ENCODE measurements at places on chromosomes 5 and 9.

- no peak for DNase-seq
Observed at GRCh38 chr5:55481293-55481855, 53.4 kb downstream of the PLPP1 start.

- no peak for DNase-seq
Observed at GRCh38 chr9:79742110-79742721, 170.5 kb downstream of the TLE4 start.

GRCh38 chr5:31237174-31237573 is 43.7 kb downstream of the CDH6 start:
- DNase-seq, result no peak

- DNase-seq, result no peak
Observed at GRCh38 chr5:14086261-14086660, 56.9 kb upstream of the TRIO start.

GRCh38 chr5:84197538-84197937 is 187.1 kb downstream of the EDIL3 start:
- no peak for DNase-seq

DNA sequence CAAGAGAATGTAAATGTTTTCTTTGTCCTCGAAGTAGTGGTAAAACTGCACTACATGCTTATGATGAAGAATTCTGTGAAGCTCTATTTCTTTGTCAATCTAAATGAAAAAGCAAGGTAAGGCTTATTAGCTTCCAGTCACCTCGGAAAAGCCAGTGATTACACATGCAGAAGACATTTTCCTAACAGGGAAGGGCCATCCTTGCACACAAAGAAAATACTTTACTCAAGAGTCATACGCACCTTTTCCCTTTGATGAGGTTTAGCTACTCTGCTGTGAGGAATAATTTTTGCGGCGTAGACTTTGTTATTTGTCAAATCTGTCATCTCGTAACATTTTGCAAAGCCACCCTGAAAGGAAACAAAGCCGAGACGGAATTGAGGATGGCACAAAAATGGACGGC is 1.1 kb downstream of the PLK2 start:
- no peak for DNase-seq

DNA sequence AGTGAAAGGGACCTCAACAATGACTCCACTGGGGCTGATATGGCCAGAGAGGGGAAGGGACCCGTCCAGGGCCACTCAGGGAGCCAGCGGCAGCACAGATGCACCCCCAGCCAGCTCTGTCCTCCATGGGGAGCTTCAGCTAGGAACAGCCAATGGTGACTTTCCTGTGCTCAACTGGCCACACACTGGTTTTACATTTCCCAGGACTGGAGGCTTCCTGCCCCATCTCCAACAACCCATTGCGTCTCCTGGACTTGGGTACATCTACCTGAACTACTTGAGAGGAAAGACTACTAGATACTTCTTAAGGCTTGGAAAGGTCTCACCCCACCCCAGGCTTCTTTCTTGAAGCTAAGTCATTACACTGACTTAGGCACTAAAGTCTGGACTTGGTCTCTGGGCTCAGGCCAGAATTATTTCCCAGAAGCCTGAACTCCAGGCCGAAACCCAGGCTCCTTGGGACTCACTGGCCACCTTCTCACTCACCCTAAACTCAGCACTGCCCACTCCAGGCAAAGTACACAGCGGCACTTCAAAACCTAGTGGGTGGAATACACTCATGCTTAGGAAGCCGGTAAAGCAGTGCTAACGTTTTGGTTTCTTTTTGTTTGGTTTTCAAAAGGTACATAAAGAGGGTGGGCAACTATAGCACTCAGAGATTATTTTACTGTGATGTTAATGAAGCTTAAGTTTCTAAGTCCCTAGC is 1.5 kb downstream of the IGFBPL1 start:
- no peak for DNase-seq

DNA sequence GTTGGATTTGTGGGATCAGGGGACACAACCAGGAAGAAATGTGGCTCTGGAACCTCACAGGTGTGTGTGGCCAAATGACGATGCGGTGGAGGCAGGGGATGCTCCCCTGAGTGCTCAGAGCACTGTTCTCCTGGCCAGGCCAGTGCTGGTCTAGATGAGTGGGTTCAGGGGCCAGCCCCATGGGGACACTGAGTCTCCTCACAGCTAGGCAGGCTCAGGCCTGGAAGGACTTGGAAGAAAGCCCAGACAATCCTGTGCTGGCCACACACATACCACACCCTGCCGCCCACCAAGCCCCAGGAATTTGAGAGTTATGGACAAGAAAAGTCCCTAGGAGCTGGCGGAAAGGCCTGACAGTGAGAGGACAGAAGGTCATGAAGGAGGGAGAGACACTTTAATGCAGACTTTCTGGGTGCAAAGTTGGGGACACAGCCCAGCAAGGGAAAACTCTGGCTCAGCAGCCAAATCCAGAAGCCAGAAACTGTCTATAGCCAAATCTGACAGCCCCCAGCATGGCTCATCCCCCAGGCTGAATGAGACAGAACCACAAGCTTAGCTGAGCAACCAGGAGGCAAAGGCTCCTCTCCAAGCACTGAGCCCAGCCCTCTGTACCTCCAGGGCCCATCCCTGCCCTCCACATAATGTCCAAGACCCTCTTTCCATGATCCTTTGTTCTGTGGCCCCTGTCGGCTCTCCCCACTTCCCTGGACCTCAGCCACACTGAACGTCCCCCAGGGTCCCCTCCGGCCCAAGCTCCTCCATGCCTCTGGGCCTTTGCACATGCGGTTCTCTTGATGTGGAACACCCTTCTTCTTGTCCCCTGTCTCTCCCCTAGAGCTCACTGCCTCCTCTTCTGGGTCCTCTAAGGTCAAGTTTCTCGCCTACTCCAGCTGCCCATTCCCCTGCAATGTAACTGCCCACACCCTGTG is 22.4 kb downstream of the LHX6 start:
- no peak for DNase-seq

- DNase-seq, result no peak
Observed at GRCh38 chr5:139631520-139632165, 16.5 kb upstream of the CXXC5 start.

DNA sequence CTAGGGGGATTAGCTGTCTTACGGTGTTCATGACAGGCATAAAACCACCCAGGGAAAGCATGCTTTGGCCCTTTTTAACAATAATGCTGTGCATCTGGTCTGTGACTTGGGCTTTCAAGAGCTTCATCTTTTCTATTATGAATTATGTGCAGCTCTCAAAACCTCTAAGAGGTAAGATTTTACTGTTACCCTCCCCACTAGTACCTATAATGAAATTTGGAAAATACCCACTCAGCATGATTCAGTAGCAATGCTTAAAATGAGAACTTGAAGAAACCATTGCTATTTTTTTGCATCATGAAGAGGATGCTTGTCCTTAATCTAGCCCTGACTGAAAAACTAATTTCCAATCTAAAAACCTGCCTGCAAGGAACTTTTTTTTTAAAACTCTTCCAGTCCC is 5.8 kb upstream of the LHFPL2 start:
- DNase-seq, result no peak

DNA sequence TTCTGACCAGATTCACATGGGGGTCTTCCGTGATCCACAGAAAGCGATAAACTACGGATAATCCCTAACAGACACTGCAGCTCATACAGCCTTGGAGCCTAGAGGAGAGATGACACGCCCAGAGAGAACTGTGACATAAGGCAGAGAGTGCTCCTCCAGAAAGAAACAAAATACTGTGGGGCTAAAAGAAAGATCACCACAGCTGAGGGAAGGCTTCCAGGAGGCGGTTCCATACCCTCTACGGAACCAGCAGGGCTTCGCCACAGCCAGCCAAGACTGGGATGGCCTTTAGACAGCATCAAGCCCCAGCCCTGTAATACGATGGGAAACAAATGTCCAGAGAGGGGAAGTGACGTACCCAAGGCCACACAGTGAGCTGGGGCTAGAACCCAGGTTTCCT is 19.3 kb downstream of the GPX3 start:
- DNase-seq, result no peak

DNA sequence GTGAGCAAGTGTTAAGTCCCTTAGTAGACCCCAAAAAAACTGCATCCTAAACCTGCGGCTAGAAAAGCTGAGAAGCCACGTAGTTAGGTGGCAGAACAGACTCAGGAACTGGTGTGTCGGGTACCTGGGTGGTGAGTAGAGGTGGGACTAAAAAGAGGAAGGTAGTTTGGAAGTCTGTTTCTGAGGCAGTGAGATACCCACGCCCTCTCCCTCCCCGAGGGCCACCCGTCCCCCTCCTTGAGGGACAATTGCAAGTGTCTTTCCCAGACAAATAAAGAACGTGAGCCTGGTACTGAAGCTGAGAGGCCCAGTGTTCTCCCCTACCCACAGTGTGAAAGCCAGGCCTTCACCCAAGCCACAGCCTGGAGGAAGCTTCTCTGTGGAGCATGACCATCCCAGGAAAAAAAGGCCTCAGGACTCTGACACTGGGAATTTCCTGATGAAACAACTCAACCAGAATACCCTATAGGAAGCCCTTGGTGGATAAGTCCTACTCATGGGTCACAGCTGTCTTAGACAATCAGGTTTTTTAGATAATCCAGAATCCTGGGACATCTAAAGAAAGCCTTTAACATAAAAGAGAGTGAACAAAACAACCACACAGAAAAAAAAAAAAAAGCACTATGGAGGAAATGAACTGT is 7.0 kb upstream of the CD74 start:
- no peak for DNase-seq

GRCh38 chr5:81023261-81023970 is 63.3 kb downstream of the RASGRF2 start:
- DNase-seq, result no peak

DNA sequence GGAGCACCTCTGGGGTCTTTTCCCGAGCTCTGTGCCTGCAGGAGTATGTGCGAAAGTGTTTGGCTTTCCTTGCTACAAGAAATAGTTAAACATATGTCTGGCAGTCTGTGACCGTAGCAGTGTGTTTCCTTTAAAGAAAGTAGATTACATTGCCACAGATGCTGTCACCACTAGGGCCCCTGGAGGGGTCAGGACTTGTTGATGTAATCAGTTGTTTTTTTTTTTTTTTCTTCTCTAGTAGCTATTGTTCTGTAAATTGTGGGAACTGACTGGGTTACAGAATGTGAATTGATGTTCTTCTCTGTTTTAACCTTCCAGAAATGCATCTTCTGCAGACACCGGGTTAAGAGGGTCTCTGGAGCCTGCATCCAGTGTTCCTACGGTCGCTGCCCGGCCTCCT is 345.6 kb downstream of the KDM4C start:
- DNase-seq, result no peak

DNA sequence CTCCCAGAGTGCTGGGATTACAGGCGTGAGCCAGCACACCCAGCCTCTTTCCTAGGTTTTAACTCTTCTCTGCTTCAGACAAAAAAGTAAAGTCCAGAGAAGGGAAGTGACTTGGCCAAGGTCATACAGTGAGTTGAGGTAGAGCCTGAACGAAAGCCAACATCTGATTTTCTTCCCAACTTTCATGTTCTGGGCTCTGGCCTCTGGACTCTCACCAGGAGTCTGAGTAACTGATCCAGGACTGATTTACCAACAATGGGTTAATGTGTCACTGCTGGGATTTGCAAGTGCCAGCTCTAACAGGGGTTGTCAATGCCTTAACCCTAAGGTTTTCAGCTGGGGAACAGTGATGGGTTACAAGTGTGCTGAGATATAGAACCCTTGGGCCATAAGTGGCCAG is 32.2 kb upstream of the LARP1 start:
- no peak for DNase-seq

DNA sequence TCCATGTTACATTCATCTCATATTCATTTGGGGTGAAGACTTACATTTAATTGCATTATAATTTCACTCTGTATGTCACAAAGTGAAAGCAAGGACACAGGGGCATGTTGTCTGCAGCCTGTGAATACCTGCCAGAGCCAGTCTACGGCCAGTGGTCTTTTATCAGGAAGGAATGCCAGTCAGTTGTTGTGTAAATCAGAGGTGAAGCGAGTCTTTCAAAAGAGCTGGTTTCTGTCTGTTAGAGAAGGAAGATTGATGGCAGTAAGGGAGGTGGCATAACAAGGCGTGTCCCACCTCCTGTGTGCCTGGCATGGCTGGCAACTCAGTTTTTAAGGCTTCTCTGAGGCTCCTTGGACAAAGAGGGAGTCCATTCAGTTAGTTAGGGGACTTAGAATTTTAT is 18.1 kb upstream of the SYK start:
- no peak for DNase-seq

DNA sequence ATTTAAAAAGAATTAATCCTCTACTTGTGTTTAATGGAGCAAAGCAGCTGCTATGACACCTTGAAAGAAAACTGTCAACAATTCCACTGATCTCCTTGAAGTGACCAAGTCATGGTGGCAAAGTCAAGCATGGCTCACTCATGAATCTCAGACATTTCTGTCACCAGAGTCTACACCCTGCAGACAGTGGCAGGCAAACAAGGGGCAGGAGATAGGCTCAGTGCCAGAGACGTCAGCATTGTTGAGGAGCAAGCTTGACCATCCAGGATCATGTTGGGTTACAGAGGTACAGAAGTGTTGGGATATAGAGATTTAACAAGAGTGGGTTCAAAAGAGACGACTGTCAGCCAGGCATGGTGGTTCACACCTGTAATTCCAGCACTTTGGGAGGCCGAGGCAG is 16.1 kb upstream of the VPS13A start:
- DNase-seq, result no peak

- no peak for DNase-seq
Observed at GRCh38 chr9:12538842-12539579, 154.2 kb upstream of the TYRP1 start.

DNA sequence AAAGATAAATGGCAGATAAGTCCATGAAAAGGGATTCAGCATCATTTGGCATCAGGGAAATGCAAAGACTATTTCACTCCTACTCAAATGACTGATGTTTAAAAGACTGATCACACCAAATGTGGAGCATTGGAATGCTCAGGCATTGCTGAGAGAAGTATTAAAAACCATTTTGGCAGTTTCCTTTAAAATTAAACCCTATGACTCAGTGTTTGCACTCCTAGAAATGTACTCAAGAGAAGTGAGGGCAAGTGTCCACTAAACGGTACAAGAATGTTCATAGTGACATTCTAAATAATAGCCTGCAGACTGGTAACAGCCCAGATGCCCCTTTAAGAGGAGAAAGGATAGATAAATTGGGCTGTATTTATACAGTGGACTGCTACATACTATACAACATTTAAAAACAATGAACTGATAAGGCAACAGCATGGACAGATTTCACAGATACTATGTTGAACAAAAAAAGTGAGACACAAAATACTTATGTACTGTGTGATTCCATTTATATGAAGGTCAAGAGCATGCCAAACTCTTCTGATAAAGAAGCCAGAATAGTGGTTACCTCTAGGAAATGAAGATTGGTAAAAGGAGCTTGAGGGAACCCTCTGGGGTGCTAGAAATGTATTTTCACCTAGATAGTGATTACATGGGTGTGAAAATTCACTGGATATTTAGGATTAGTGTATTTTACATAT is 24.6 kb downstream of the APC start:
- DNase-seq, result no peak

GRCh38 chr5:139696894-139697658 is 48.9 kb downstream of the CXXC5 start:
- no peak for DNase-seq

GRCh38 chr5:140791089-140791488 is 3.6 kb upstream of the PCDHA2 start:
- DNase-seq, result no peak

- no peak for DNase-seq
Observed at GRCh38 chr9:130411566-130411915, 33.2 kb upstream of the ASS1 start.

Measured in activated T-cell treated with anti-CD3 and anti-CD28 coated beads for 24 hours (primary cell).